ENCODE measurements at places on chromosomes 3 and 15.

DNA sequence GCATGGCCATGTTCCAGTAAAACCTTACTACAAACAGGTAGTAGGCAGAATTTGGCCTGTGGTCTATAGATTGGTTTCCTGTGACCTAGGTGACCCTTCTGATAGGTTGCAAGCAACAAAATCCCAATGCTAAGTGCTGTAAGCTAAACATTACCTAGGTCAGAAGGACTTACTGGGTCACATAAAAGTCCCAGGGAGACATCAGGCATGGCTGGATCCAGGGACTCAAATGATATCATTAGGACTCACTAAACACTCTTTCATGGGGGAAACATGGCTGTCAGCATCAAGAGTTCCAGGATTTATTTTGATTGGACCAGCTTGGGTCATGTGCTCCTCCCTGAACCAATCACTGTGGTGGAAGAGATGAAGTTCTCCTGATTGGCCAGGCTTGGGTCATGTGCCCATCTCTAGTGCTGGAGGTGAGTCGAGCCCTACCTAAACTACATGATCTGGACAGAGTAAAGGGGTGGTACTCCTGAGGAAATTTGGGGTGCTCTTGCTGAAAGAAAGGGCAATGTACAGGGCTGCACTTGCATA lies 16.8 kb upstream of the SLC6A1 start:
- DNase-seq: no peak

DNA sequence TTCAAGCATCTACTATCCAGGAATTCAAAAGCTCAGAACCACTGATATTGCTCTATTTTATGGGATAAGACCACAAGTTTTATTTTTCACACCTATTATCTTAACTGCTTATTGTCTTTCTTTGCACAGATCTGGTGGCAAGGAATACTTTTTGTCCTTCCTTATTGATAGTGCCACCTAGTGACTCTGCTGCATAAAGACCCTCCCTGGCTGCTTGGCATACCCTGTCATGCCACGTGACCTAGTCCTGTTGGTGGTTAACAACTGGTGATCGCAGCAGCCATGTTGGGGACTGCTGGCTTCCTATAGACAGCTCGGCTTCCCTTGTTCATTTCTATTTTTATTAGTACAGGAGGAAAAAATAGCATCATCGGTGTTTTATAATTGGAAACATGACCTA lies 236.3 kb downstream of the MEX3B start:
- no peak for DNase-seq

DNA sequence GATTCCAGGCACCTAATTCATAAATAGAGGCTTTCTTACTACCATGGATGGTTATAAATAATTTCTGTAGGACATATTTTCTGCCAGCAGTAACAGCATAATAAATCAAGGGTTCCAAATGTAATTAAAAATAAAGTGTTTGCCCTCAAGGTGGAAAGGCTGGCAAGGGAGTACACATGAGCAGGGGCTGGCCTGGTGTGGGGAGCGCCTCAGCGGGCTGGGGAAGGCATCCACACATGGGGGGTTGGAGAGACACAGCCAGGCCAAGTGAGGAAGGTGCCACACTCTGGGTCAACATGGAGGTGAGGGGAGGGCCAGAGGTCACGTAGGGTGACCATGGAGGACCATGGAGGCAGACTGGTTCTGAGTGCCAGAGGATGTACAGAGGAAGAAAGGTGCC lies 65.8 kb upstream of the OCA2 start:
- DNase-seq: no peak

- no peak for DNase-seq
These were observed 51.1 kb downstream of the MAP2K5 start for GRCh38 chr15:67593562-67593961.

- no peak for DNase-seq
These were observed 34.1 kb upstream of the KLHL25 start for GRCh38 chr15:85828874-85829273.

GRCh38 chr15:39819533-39819932 lies 36.9 kb upstream of the FSIP1 start:
- DNase-seq: no peak
